ENCODE measurements at places on chromosomes 2 and 18. TPM values are rescaled to one million over a fixed set of nuclear protein-coding genes. Genes with fewer than 3 reads are reported as not detected.

Gene WDFY1
- total RNA-seq = 112 TPM

Gene ACTG2
- total RNA-seq = 309 TPM

Gene CLASP1
- 110 TPM for total RNA-seq

Gene LHCGR
- not detected for total RNA-seq

Gene CYP1B1
- total RNA-seq = 50.8 TPM

Gene STPG4
- total RNA-seq = 1.0 TPM

Gene DCDC2C
- total RNA-seq = not detected

Gene HJURP
- total RNA-seq = not detected

GRCh38 chr2:42844901-42845821, 52.8 kb upstream of the HAAO start:
- no peak overlapping the region for H3K4me3 ChIP-seq
- DNase-seq = peak; percentile 57
- H3K27ac ChIP-seq = peak overlapping the region; percentile 83
- no peaks in the 10 kb centered on the region for H3K36me3 ChIP-seq

- H3K4me3 ChIP-seq = no peak overlapping the region
- H3K27ac ChIP-seq = no peak overlapping the region
- no peak for DNase-seq
- no peaks in the 10 kb centered on the region for H3K27me3 ChIP-seq
- H3K36me3 ChIP-seq = no peaks in the 10 kb centered on the region
These were observed 101.3 kb downstream of the DYSF start for GRCh38 chr2:71554706-71555056.

- H3K4me3 ChIP-seq = no peak overlapping the region
- DNase-seq = peak; percentile 9
- H3K4me1 ChIP-seq = no peaks in the 10 kb centered on the region
- H3K27me3 ChIP-seq = no peaks in the 10 kb centered on the region
- no peak overlapping the region for H3K27ac ChIP-seq
- no peaks in the 10 kb centered on the region for H3K36me3 ChIP-seq
These were observed 14.2 kb upstream of the OXER1 start for GRCh38 chr2:42777883-42778805.

DNA sequence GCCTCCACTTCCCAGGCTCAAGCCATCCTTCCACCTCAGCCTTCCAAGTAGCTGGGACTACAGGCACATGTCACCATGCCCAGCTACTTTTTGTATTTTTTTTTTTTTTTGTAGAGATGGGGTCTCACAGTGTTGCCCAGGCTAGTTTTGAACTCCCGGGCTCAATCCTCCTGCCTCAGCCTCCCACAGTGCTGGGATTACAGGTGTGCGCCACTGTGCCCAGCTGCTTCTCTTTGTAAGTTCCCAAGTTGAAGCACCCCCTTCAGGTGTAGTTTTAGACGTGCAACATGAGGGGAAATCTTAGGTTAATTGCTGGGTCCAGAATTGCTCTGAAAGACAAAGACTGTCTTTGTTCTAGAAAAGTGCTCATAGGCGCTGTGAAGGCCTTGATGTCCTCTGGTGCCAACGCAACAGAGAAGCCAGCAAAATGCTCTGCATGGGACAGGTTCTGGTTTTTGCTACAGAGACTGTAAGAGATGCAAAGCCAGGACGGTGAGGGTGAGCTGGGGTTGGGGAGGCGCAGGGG, 46.6 kb downstream of the RRM2 start:
- H3K4me1 ChIP-seq = peaks cover 15% of the 10 kb centered on the region
- no peaks in the 10 kb centered on the region for H3K27me3 ChIP-seq
- no peaks in the 10 kb centered on the region for H3K36me3 ChIP-seq
- H3K27ac ChIP-seq = peak overlapping the region; percentile 86
- no peak for DNase-seq
- H3K4me3 ChIP-seq = no peak overlapping the region

- no peaks in the 10 kb centered on the region for H3K36me3 ChIP-seq
- H3K27me3 ChIP-seq = no peaks in the 10 kb centered on the region
- DNase-seq = no peak
- no peak overlapping the region for H3K27ac ChIP-seq
- no peak overlapping the region for H3K4me3 ChIP-seq
These were observed 15.0 kb downstream of the KCNJ13 start for GRCh38 chr2:232761301-232761907.

DNA sequence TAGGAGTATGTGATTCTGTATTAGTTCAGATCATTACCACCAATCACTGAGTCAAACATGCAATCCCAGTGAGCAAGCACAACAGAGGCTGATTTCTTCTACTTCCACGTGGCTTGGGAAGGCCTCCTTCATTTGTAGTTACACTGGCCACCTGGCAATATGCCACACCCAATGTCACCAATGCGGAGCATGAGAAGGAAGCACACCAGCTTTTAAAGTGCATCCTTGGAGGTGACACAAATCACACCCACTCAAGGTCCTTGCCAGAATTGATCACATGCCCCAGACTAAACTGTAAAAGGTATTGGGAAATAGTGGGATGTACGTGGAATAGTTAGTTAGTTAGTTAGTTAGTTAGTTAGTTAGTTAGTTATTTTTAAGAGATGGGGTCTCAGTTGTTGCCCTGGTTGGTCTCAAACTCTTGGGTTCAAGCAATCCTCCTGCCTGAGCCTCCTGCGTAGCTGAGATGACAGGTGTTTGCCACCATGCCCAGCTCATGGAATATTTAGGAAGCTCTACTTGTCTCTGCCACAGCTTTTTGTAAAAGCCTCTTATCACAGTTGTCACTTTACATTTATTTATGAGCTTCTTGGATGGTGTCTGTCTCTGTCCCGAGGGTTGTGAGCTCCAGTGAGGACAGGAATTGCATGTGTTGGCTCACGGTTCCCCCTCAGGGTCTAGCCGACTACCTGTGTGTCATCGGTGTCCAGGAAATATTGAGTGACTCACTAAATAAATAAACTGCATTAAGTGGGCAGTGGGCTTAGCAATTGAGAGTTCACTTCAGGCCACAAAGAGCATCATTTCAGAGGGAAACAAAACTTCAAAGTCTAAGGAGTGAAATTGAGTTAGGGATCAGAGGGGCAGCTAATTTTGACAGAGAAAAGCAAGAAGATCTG, 28.1 kb upstream of the CAB39 start:
- H3K4me3 ChIP-seq = no peak overlapping the region
- H3K4me1 ChIP-seq = no peaks in the 10 kb centered on the region
- H3K27me3 ChIP-seq = no peaks in the 10 kb centered on the region
- no peaks in the 10 kb centered on the region for H3K36me3 ChIP-seq
- DNase-seq = no peak

- H3K4me3 ChIP-seq = no peak overlapping the region
- no peaks in the 10 kb centered on the region for H3K4me1 ChIP-seq
- no peaks in the 10 kb centered on the region for H3K27me3 ChIP-seq
- no peak for DNase-seq
These were observed 83.9 kb upstream of the YWHAQ start for GRCh38 chr2:9714630-9715214.

- H3K4me1 ChIP-seq = no peaks in the 10 kb centered on the region
- H3K36me3 ChIP-seq = no peaks in the 10 kb centered on the region
- H3K27ac ChIP-seq = no peak overlapping the region
- no peaks in the 10 kb centered on the region for H3K27me3 ChIP-seq
These were observed 160.9 kb downstream of the ZEB2 start for GRCh38 chr2:144358979-144359541.

GRCh38 chr18:51165296-51165695, 32.2 kb downstream of the MEX3C start:
- H3K4me3 ChIP-seq = no peak overlapping the region
- no peaks in the 10 kb centered on the region for H3K36me3 ChIP-seq
- H3K27ac ChIP-seq = no peak overlapping the region
- no peaks in the 10 kb centered on the region for H3K27me3 ChIP-seq
- no peak for DNase-seq

DNA sequence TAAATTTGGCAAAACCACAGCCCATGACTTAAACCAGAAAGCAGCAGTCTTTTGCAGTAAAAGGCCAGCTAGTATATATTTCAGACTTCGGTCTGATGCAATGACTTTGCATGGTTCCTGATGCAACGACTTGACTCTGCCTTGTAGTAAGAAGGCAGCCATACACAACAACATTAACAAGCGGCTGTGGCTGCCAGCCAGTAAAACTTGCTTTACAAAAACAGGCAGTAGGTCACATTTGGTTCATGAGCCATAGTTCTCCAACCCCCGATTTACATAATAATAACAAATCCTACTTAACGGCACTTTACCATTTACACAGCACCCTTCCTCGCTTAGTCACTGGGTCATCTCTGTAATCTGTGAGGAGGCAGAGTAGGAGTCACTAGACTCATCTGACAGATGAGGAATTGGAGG, 410.3 kb downstream of the LRATD1 start:
- no peaks in the 10 kb centered on the region for H3K4me1 ChIP-seq
- no peak overlapping the region for H3K4me3 ChIP-seq
- no peaks in the 10 kb centered on the region for H3K36me3 ChIP-seq
- no peak for DNase-seq
- H3K27ac ChIP-seq = no peak overlapping the region

DNA sequence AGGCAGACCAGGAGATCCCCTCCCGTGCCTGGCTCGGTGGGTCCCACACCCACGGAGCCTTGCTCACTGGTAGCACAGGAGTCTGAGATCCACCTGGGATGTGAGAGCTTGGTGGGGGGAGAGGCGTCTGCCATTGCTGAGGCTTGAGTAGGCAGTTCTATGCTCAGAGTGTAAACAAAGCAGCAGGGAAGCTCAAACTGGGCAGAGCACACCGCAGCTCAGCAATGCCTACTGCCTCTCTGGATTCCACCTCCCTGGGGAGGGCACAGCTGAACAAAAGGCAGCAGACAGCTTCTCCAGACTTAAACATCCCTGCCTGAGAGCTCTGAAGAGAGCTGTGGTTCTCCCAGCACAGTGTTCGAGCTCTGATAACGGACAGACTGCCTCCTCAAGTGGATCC, 85.1 kb downstream of the UGP2 start:
- H3K4me3 ChIP-seq = no peak overlapping the region
- no peak for DNase-seq
- no peaks in the 10 kb centered on the region for H3K36me3 ChIP-seq

DNA sequence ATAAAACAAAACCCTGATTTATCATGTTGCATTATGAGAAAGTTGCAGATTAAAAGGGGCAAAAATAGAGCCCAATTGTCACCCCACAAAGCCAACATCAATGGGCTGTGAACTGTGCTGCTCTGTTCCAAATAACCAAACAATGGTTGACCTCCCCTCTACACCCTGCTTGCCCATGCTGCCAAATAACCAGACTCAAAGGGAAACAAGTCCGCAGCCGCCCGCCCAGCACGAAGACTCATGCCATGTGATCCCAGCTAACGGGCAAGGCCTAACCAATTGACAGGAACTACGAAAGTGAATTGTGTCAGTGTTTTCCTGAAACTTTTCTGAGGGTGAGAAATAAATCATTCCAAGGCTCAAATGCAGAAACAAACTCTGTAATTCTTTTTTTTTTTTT, 97.9 kb upstream of the RIOK3 start:
- H3K27ac ChIP-seq = no peak overlapping the region
- no peaks in the 10 kb centered on the region for H3K36me3 ChIP-seq
- no peak overlapping the region for H3K4me3 ChIP-seq
- H3K4me1 ChIP-seq = no peaks in the 10 kb centered on the region

GRCh38 chr18:3061581-3062312, 48.8 kb upstream of the LPIN2 start:
- no peaks in the 10 kb centered on the region for H3K27me3 ChIP-seq
- DNase-seq = no peak
- H3K4me1 ChIP-seq = no peaks in the 10 kb centered on the region
- H3K27ac ChIP-seq = peak overlapping the region; percentile 72

- no peaks in the 10 kb centered on the region for H3K4me1 ChIP-seq
- no peaks in the 10 kb centered on the region for H3K36me3 ChIP-seq
- no peak overlapping the region for H3K27ac ChIP-seq
- no peaks in the 10 kb centered on the region for H3K27me3 ChIP-seq
- H3K4me3 ChIP-seq = no peak overlapping the region
- DNase-seq = no peak
These were observed 773.5 kb upstream of the LRRTM1 start for GRCh38 chr2:81078102-81078501.
